NCI-H2227 treated with DMSO at 0.1 percent for 48 hours (cell line): ENCODE measurements at places on chromosomes 5 and 9.

DNA sequence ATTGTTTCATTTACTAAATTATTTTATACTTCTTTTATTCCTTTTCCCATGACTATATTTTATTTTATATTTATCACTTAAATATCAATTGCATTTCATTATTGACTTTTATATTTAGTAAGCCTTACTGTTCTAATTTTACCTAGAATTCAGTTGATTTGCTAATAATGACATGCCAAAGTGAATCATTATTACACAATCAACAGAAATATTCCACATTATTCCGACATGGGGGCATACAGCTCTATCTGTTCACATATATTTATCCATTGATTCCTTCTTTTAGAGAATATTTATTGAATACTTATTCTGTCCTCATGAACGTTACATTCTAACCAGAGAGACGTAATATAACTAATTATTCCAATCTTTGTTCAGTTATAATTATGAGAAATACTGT lies 221.8 kb downstream of the DOCK8 start:
- DNase-seq = no peak

DNA sequence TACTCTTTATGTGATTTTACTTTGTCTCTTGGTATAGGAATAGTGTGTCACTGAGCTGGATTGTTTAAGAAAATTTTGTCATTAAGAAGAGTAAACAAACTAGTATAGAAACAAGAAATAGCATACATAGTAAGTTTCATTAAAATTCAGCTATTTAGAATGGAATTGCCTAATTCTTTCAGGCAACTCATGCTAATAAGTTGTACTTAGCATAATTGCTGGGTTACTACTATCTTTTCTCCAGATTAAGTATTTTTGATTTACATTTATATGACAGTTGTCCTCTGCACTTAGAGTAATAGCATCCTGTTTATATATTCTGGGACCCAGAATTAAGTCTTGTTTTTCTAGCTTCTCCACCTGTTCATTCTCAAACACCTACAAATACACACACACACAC lies 85.9 kb downstream of the PAM start:
- DNase-seq = no peak

DNA sequence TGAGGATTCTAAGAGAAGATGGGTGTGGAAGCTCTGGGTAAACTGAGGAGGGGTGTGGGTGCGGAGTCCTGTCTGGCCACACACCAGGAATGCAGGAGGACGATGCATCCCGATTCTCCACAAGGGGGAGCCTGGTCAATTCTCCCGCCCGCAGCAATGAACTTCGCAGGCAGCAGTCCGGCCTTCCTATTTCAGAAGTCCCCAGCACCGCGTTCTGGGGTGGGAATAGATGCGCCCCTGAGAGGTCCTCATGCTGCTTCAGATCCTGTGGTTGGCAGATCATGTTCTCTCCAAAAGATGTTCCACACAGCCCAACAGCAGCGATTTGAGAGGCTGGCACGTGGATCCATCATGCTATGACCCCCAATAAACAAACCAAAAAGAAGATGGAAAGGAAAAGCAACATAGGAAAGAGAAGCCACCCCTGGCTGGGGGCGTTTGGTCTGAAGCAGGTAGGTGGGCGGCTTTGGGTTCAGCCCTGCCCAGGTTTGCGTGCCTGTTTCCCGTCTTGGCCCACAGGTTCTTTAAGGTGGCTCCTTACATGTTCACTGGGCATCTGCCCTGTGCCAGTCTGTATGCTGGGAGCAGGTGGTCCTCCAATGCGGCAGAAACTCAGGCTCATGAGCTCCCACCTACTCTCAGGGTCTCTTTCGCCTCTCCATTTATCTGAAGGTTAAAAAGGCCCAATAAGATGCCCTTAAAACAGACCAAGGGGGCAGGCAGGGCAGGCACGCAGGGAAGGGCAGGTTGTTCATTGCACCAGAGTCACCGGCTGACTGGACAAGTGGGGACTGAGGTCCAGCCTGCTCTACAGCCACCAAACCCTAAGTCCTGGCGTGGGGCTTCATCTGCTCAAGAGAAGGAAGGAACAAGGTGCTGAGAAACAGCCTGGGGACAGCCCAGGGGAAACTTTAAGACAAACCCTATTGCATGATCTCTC lies 171.6 kb downstream of the PAX5 start:
- DNase-seq = peak; percentile 18

GRCh38 chr5:16492398-16493140 lies 27.0 kb upstream of the ZNF622 start:
- DNase-seq = no peak

- no peak for DNase-seq
Measured at GRCh38 chr9:125690679-125691078, 16.3 kb downstream of the MAPKAP1 start.

DNA sequence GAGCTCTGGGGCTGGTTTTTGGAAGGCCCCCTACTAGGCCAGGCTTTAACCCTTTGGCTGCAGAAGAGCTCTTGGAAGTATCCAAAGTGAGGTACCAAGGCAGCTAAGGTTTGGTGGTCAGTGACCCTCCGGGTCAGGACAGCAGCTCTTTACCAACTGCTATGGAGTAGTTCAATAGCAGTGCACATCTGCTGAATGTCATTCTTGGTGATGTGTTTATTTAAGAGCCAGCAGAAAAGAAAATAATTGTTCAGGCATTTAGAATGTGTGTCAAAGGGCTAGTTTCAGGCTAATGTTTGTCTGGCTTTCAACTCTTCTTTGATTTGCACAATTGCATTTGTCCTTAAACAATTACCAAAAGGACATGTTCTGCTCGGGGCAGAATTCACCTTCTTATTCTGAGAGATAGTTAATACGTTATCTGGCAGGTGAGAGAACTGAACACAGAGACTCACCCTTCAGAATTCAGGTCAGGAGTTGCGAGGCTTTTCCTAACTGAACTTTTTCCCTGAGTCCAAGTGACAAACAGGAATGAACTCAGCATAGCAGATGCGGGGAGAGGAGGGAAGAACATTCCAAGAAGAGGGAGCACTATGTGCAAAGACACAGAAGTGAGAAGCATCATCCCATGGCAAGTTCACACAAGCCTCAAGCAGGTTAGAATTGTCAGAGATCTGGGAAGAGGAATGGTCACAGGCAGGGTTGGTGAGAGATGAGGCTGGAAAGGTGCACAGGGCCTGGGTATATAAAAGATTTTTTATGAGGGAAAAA lies 556.7 kb upstream of the TLE4 start:
- no peak for DNase-seq

DNA sequence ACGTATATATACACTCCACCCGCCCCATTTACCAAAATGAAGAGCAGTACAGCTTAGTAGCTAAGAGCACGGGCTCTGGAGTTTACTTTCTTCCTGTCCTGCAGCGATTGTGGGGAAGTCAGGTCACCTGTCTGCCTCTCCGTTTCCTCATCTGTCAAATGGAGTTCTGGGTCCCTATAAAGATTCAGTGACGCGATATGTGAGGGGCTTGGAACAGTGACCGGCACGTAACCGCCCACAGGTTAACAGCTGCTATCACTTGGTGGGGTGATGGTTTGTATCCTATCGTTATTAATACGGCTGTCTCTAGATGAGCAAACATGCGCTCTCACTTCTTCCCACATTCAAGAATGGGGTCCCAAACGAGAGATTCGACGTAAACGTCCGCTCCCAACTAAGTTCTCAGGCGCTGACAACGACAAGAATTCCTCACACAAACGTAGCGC lies 426 bp downstream of the FAM114A2 start:
- DNase-seq = peak; percentile 46

DNA sequence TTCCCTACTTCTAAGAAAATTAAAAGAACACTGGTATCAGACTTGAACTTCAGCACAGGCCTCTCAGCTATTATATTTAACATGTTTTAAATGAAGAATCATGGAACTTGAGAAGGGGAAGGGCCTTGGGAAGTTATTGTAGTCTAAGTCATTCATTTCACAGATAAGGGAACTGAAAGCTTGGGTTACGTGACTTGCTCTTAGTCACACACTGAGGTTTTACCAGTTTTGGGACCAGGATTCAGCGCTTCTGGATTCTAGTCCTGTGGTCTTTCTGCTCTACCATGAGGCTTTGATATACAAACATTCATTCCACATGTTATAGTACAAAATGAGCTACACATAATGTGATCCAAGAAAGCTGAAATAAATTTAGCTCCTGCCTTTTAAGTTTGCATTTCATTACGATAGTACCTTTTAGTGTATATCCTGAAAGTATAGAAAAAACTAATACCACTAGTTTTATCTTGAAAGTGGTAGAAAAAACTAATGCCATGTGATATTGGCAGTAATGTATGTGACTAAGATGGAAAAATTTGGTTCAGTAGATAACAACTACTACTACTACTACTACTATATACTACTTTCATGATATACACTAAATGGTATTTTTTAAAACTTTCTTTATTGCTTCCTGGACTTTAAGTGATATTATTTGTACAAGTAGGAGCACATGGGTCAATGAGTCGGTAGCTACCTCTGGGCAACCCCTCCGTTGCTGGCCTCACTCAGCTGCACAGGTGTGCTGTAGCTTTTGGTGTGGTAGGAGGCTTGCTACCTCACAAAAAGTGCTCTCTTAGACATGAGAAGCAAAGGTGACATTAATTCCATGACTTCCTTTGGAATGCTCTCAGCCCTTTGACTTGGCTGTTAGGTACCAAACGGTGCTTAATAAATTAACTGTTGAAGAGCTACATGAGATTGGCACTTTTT lies 40.7 kb downstream of the F2RL2 start:
- no peak for DNase-seq

- DNase-seq = no peak
Measured at GRCh38 chr9:89482056-89482851, 15.7 kb downstream of the SEMA4D start.

DNA sequence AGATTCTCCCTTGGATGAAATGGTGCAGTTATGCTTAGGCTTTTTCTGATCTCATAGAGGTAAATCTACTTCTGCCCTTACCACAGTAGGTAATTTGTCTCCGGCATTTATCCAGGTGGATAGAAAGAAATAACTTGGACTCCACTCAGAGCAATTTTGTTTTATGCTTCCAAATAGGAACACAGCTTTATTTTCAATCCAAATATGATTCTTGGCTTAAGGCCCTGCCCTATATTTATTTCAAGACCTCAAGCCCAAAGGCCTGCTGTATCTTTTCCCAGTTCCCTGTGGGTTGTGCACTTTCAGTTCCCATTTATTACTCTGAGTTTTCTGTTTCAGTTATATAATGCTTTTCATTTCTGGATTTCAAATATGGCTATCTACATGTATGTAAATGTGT lies 274.2 kb upstream of the SMC2 start:
- DNase-seq = no peak

DNA sequence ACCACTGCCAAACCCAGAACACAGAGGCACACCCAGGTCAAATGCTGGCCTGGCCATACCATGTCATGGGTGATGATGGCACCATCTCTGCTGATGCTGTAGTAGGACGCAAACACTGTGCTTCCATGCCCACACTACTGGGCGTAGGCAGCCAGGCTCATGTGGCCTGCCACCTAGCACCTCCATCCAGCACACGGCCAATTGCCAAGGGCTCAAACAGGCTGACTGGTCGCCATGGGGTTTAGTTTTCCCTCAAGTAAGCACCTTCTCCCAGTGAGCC lies 39.4 kb downstream of the BICD2 start:
- DNase-seq = no peak

DNA sequence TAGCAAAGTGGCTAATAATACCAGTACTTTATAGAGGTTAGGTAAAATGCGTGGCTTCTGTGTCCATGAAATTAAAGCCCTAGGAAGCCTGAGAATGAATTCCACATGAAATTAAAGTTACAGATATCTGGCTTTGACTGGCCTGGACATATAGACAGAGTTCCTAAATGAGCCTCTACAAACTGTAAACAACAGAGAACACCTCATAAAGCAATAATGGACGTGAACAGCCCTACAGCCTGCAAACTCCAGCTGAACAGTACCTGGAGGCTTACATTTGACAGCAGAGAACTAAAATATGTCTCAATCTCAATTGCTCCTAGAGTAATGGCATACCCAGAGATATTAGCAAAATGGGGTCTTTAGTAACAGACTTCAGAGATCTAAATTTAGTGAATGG lies 28.7 kb downstream of the GOLPH3 start:
- DNase-seq = no peak

DNA sequence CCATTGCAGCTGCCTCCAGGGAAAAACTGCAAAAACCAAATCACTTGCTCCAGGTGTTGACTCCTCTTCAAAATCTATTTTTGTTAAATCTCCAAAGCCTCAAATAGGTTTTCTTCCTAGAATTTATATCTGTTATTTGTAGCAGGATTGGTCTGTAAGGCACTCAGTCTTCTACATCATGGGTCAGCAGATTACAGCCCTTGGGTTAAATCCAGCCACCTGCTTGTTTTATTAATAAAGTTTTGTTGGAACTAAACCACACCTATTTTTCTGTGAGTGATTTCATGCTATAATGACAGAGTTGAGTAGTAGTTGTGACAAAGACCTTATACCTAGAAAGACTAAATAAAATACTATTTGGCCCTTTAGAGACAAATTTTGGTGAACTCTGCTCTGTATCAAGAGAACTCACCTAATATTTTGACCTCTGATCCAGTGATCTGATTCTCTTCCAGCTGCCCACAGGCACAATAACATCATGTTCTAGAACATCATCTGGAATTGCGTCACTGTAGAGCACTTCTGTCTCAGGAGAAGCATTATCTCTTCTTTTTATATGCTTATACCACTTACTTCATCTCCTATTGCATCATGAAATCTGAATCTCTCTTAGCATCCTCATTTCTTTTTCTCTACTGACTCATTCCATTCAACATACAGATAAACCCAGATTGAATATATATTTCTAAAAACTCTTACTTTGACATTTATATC lies 130.1 kb downstream of the RPS23 start:
- DNase-seq = no peak

- DNase-seq = no peak
Measured at GRCh38 chr9:94818178-94818541, 91.7 kb downstream of the AOPEP start.

DNA sequence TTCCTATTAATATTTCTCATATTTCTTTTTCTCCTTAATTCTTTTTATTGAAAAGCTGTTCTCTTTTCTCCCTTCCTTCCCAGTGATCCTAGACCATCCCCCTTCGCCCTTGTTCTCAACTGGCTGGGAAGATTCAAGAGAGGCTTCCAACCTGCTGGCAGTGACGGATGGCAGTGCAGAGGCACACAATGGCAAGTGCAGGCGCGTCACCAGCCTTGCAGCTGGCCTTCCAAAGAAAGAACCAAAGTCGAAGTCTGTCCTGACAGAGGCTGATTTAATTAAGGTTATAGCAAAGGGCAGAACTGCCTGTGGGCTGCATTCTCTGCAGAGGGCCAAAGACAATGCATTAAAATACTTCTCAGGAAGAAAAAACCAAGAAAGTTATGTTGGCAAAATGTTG lies 7.4 kb downstream of the CEMIP2 start:
- no peak for DNase-seq

DNA sequence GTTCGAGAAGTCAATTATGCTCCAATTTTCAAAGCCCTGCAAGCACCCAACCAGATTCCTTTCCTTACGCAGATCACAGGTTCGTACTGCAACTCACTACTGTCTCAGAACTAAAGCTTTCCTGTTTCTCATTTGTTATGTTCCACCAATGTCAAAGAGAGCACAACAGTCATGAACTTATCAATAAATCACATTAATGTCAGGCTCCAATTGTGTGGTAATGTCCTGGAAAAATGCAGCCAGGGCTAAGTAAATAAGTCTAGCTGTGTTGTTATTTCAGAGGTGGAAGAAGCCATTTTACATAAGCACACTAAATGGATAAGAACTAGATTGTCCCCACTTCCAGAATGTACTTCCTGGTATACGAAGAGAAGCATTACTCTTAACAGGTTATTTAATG lies 488.6 kb upstream of the PTGER4 start:
- DNase-seq = no peak

- no peak for DNase-seq
Measured at GRCh38 chr5:180271221-180271620, 20.7 kb downstream of the MAPK9 start.
